Cardiac fibroblast (primary cell): ENCODE measurements at places on chromosomes 2 and 18.
A peak's percentile ranks its signal among the peaks of the same experiment; 100 is the strongest.

DNA sequence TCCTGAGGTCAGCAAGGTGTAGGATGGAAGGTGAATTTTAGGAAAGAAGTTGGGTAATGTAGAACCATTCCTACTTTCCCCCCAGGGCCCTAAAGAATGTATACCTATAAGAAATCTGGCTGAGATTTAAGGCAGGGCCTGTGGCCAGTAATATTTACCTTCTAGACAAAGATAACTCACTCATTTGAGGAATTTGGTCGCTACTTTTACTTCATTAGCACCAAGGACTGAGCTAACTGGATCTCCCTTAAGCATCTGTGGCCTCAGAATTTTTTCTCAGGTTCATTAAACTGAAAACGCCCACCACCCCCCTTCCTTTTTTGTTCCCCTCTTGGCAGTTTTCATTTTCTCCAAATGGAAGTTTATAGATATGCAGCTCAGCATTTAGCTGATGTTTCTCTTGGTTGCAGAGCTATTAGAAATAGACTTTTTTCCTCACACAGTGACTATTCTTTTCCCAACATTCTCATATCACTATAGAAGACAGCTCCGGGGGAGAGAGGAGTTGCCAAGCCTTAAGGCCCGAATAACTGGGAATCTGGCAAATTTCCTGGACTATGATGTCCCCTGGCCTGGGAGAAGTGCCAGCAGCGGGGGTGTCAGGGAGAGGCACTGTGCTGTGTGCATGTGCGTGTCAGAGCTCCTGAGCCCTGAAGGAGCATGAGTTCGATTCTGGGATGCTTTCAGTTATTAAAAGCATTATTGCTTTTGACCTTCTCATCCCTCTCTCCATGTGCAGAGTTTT lies 310.9 kb downstream of the PRKCE start:
- peak; percentile 90 for DNase-seq

DNA sequence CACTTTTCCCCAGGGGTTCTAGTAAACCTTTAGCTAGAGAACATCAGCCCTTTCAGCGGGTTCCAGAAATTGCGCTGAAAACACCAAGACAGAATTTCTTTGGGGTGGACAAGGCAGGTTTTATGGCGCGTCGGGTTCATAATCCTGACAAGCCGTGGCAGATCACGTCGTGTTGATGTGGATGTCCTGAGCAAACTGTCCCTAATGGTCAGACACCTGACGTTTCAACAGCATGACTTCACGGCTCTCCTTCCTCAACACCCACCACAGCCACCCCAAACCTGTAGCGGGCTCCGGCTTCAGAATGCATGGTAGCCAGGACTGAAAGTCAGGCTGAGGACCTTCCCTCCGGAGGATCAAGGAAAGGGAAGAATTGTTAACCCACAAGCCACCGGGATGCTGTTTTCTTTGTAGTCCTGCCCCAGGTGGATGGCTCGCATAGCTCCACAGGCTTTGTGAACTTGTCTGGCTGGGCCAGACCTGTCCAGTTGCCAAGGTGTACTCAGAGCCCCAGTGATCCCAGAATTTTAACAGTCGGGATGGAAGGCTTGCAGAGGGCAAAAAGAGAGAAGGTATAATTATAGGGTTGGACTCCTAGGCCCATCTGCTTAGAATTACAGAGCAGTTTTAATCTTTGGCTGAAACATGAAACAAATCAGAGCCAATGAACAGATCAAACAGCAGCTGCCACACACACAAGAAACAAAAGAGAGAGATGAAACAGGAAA lies 1.5 kb downstream of the APCDD1 start:
- no peak for DNase-seq

GRCh38 chr2:111072220-111072871 lies 48.4 kb upstream of the BCL2L11 start:
- DNase-seq = peak; percentile 91

- DNase-seq = no peak
Observed at GRCh38 chr18:23012249-23012648, 79.1 kb downstream of the RBBP8 start.

GRCh38 chr2:68632021-68632420 lies 11.4 kb upstream of the PROKR1 start:
- DNase-seq = peak; percentile 8

DNA sequence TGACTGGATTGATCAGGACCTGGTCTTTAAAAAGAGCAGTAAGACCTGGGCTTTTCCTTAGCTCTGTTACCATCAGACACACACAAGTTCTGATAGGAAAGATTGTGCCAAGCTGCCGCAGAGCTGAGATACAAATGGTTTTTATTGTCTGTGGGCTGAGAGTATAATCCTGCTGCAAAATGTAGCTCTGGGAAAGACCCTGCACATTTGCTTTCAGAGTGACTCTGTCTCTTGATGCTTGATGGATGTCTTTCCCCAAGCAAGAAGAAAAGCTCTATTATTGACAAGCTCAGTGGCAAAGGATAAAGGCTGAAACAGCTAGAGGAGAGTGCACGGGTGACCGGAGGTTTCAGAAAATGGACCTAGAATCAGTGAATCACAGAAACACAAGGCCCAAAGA lies 95.3 kb upstream of the PARD3B start:
- no peak for DNase-seq

DNA sequence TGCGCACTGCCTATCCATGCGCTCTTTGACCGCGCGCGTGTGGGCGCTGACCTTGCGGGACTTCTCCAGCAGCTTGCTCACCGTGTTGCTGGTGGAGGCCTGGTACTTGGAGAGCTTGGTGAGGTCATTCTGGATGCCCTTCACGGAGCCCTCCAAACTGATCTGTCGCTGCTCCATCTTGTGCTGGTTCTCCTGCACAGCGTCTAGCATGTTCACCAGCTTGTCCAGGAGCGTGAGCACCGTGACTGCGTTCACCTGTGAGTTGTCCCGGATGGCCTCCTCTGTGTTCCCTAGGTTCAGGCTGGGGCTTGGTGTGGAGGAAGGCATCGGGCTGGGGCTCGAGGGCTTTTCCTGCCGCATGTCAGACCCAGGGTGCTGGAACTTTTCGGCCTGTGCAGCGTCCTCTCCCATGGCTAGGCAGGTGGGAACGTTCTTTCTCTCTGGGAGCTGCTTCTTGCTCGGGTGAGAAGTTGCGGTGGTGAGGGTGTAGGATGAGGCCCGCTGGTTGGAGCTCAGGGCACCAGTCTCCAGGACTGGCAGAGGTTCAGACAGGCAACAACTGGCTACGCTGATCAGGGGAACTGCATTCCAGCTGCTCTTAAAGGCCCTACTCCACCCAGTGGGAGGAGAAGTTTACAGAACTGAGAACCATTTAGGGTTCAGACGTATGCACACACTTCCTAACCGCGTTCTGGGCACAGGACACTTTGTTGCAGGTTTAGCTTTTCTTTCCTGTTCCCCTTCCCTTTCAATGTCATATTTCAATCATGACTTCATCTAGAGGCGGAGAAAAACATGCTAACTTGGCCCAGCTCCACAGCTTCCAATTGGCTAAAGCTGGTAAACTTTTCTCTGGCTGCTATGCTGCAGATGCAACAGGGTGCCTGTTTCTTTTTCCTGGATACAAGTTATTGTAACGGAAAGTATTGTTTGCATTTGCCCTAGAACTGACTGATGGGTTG lies at the start of gene CAVIN2:
Gene CAVIN2 (minus strand): TSS at position 574 of the 962 bp plus-strand sequence. CDS start 163 bp downstream, at position 411.
- DNase-seq = peak; percentile 85

DNA sequence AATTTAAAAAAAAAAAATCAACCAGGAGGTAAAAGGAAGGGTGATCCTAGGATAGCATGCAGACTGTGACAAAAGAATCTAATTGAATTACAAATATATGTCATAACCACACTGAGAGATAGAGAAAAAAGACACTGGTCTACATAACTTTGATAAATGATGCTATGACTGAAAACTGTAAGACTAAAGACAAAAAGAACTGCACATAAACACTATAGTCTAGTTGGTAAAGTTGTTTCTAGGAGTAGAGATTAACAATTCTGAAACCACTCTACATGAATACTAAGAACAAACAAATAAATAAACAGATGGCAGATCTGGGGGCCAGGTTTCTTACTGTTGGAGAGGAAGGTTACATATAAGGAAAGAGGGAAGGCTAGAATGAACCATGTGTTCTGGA lies 14.6 kb upstream of the CHAC2 start:
- no peak for DNase-seq

GRCh38 chr2:32772638-32773447 lies 145.0 kb downstream of the TTC27 start:
- DNase-seq = peak; percentile 76

- DNase-seq = no peak
Observed at GRCh38 chr2:20304411-20304810, 46.2 kb downstream of the PUM2 start.

- DNase-seq = no peak
Observed at GRCh38 chr18:63834471-63835113, 52.9 kb upstream of the SERPINB2 start.

DNA sequence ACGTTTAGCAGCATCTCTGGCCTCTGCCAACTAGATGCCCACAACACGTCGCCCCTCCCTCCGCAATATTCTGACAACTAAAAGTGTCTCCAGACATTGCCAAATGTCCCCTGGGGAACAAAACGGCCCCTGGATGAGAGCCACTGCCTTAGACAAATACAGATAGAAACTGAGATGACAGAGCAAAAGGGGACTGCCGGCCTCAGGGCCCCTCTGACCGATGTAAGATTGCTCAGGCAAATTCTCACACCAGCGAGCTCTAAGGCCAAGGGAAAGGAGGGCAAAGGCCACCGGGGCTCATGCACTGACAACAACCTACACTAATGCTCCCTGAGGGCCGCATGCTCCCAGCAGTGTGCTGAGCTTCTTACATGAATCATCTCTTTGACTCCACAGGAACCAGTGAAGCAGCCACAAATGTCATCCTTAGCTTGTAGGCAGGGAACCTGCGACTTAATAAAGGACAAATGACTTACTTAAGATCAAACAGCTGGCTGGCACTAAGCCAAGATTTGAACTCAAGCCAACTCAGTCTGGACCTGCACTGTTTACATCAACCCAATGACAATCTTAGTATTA lies 228.5 kb downstream of the TTC32 start:
- DNase-seq = peak; percentile 32

DNA sequence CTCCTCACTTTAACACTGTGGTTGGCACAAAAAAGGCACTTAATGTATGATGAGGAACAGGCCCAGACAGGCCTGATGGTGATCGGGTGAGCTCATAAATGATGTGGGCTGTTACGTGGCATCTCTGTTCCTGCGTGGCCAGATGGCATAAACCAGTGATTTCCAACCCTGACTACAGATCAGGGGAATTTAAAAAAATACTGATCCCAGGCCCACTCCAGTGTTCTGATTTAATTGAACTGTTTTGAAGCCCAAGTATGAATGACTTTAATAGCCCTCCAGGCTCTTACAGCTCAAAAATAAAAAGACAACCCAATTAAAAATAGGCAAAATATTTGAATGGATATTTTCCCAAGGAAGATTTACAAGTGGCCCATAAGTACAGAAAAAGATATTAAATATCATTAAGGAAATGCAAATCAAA lies 48.2 kb downstream of the LIPG start:
- no peak for DNase-seq

DNA sequence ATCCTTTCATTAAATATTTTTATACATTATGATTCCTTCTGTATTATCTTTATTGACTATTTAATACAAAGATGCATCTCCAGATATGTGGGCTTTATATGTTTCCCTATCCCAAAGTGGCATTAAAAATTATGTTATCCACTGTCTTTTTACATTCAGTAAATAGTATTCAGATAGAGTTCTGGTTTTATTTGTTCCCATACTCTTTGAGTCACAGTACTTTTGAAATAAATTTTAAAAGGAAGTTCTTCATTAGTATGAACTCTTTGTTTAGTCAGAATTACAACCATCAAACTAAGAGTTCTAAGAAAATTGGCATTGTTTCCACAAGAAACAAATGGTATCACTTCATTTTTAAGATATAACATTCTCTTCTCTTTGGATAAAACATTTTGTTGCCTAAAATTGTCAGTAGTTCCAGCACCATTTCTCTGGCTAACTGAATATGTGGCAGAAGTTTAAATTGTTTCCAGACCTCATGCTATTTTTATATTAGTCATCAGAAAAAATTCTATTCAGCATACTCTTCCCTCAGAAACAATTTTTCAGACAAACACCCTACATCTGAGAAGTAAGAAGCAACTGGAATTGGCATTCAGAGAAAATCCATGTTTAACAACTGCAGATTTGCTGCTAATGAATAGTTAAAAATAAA lies 88.5 kb upstream of the COL5A2 start:
- DNase-seq = peak; percentile 86

DNA sequence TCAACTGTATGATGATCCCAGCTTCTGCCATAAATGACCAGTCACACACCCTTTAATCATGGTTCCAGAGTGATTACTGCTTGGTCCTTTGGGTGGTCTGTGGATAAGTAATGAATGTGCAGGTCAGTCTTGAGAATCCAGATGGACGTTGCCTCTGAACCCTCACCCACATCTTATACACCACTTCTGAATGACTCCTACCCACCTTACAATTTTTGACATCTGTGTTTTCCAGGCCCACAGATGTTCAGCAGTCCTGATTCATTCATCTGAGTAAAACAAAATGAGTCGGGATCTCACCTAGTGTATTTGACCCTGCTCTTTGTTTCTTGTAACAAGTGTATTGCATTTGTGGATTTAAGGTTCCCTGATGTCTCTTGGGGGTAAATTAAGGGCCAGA lies 194.1 kb upstream of the CCDC68 start:
- DNase-seq = no peak

- DNase-seq = no peak
Observed at GRCh38 chr2:138202762-138203161, 238.5 kb downstream of the HNMT start.

DNA sequence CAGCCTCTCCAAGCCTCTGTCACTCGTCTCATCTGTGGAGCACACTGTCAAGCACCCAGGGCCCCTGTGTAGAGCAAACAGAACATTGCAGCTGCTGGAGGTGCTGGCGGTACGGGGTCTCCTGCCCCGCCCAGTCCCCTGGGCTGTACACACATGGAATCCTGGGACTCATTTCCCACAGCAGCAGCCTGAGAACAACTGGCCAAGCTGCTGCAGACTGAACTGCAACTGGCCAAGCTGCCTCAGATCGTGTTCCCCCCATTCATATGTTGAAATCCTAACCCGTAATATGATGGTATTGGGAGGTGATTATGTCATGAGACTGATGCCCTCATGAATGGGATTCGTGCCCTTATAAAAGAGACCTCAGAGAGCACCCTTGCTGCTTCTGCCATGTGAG lies 130.5 kb downstream of the NCK2 start:
- no peak for DNase-seq

DNA sequence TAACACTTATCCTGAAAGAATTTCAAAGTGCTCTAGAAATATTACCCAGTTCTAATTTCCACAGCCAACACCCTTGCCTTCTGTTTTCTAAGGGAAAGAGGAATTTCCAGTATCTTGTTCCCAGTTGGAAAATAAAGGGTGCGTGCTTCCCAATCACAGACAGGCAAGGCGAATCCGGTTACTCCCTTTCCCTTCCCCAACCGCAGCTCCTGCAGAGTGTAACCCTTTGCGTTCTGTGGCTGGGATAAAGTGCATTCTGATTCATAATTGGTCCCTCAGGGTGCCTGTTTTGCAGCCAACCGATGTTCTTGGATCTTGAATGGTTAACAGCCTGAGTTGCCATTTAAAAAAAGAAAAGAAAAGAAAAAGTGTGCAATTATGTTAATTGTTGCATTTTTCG lies 40.6 kb upstream of the PGAP1 start:
- peak; percentile 74 for DNase-seq
